Putamen (tissue), 1 donor: ENCODE measurements at places on chromosomes 2 and 18.

GRCh38 chr2:235026649-235027557, 75.1 kb downstream of the SH3BP4 start:
- no peak for DNase-seq

DNA sequence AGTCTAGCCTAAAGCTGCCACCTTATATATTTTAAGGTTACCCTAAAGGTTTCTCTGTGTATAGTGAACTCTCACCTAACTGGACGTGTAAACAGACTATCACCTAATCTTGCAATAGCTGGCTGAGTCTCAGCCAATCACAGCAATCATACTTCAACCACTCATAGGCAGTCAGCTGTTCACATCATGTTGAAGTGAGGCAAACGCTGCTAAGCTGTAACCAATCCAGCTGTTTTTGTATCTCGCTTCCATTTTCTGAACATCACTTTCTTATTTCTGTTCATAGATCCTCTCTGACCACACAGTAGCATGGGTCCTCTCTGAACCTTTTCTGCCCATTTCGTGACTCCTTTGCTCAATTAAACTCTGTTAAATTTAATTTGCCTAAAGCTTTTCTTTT, 468.2 kb upstream of the POU3F3 start:
- no peak for DNase-seq

DNA sequence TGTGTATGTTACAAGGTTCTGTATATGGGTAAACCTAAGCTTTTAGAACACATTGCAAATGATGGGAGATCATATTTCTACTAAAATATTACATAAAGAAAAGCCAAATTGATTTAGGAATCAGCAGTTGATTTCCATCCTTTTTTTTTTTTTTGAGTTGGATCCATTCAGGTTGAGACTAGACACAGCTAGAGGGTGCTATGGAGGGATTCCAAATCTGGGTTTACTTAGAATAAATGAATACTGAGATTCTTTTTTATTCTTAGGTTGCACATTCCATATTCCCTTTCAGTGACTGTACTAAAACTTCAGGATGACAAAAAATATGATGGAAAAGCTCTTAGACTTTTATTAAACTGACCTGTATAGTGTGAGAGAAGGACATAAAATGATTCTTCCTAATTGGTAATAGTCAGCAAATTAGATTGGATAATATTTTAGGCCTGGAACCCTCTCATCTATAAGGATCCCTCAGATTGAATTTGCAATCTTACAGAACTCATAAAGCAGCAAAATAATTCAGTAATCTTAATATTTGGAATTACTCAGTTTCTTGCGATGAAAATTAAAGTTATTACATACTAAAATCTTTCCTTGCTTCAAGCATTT, 183.3 kb upstream of the SESTD1 start:
- no peak for DNase-seq

DNA sequence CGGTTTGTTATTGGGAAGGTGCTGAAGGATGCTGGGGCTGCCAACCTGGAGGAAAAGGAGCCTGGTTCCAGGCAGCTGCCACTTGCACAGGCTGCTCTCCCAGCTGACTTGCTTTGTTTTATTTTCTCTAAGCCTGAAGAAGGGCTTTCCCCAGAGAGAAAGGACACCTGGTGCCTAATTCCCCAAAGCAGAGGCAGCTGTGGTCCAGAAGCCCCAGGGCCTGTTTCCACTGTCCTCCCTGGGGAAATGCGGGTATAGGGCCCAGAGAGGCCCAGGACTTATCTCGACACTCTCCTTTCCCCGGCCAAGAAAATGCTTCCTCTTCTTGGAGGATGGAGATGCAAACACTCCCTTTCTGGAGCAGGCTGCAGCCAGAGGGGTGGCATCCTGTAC, 30.1 kb downstream of the INO80C start:
- no peak for DNase-seq

GRCh38 chr2:178529194-178529593, 48.9 kb downstream of the PLEKHA3 start:
- DNase-seq: no peak

DNA sequence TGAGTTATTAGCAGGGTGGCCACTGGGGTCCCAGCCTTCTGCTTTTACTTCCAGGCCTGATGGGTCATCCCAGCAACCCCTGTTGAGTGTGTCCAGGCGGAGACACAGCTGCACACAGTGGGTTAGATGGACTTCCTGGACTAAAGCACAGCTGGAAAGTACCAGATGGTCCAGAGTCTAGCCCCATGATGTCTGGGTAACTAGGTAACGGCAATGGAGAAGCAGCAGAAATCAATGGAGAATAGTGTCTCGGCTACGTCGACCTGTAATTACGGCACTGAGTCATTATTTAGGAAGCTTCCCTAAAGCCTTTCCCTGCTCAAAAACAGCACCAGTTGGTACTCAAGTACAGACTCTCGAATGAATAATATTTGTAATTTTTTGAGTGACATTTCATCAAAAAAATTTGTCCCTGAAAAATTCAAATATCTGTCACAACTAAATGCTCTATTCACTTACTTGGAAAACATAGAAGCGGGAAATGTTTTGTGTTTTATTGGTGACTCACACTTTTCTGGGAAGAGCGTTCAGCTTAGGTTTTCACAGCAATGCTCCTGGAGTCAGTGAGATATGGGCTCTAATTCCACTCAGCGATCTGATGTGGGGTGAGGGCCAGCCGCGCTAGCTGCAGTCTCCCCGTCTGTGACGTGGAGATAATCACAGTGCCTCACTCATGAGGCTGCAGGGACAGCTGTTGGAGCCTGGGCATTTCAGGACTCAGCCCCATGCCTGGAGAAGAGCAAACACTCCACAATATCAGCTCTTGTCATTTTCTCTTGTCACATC, 16.2 kb upstream of the ARL4C start:
- DNase-seq: no peak

GRCh38 chr2:159558479-159558878, 57.9 kb downstream of the BAZ2B start:
- no peak for DNase-seq

- no peak for DNase-seq
Observed at GRCh38 chr2:152049541-152049940, 49.3 kb downstream of the CACNB4 start.

GRCh38 chr18:51727780-51728179, 530.3 kb upstream of the MEX3C start:
- no peak for DNase-seq

- no peak for DNase-seq
Observed at GRCh38 chr2:27771202-27771547, 344 bp upstream of the MRPL33 start.

GRCh38 chr2:225017098-225017685, 25.1 kb downstream of the DOCK10 start:
- no peak for DNase-seq

DNA sequence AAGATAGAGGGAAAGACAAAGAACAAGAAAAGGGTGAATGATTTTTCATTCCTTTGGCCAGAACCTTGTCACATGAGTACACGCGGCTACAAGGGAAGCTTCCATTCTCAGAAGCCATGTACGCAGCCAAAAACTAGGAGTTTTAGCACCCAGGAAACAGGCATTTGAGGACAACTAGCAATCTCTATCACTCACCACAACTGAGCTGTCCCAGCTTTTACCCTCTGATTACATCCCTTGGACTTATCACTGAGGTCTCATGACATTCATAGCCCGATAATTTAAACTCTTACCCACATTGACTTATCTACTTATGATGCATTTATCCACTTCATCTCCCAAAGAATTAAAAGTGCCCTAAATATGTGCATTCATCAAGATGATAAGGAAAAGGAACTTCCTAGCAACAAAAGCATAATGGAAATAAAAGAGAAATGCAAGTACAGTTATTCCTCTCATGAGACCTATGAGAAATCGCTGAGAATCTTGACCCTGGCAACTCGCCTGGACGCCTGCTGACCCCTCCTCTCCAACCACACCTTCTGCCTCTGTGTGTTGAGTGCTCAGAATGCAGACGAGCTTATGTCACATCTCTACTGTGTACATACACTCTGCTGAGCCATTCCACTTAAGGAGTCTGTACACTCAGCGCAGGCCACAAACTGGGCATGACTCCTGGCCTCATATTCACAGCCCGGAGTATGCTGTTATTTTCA, 28.7 kb upstream of the MFSD6 start:
- no peak for DNase-seq

GRCh38 chr18:79526468-79527460, 131.0 kb downstream of the NFATC1 start:
- DNase-seq: no peak

GRCh38 chr2:179788104-179788503, 73.3 kb downstream of the ZNF385B start:
- DNase-seq: no peak

- no peak for DNase-seq
Observed at GRCh38 chr2:119820275-119820674, 60.6 kb downstream of the PTPN4 start.

DNA sequence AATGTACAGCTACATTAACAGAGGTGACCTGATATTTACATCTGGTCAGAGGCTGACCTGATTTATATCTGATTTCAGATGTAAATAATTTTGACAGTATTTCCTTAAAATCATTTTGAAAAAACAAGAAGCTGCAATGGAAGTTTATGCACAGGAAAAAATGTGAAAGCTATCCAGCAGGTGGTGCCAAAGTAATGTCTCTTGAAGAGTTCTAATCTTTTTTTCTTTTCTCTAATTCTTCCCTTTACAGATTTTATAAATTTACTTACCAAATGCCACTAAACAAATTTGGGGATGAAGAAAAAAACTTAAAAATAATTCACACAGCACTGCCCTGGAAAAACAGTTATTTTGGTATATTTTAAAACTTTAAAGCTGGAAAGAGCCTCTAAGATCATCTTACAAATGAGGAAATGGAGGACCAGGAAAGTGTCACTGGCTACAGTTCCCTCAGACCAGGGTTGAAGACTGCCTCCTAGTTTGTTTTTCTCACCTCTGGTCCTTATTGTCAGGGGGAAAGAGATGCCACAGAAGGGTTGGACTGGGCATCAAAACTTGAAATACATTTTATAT, 16.4 kb upstream of the FBLN7 start:
- DNase-seq: peak; percentile 13
